ENCODE measurements at places on chromosomes 13 and 19. TPM values are rescaled to one million over a fixed set of nuclear protein-coding genes. Genes with fewer than 3 reads are reported as not detected.

Gene ASF1B
- 70.8 TPM for total RNA-seq

Gene TNFRSF19
- not detected for total RNA-seq

Gene EFNA2
- not detected for total RNA-seq

Gene NDUFB7
- 130 TPM for total RNA-seq

Gene OR7D2
- not detected for total RNA-seq

Gene PSG5
- not detected for total RNA-seq

Gene SYNE4
- 2.9 TPM for total RNA-seq

Gene SBSN
- total RNA-seq = 0.10 TPM

Gene FCGBP
- total RNA-seq = 3.6 TPM

DNA sequence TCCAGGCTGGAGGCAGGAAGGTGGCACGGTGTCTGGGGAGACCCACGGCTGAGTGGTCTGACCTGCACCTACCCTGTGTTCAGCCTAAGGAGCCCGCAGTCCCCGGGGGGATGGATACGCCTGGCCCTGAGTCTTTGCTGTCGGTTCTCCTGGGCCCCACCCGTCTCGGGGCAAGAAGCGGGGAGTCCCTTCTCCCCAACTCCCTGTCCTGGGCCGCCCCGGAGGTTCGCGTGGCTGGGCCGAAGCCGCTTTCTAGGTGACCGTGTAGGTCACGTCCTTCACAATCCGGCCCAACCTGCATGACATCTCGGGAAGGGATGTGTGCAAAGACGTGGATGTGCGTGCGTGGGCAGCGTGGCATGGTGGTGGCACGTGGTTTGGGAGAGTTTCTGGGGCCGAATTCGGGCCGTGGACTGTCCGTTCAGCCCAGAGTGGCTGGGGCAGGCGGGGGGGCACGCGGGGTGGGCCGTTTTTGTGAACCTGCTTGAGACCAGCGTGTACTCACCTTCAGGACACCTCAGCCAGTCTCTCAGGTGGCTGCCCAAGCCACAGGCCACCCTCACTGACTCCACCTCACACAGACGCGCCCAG is 103.3 kb downstream of the PTPRS start:
- no peak for DNase-seq

DNA sequence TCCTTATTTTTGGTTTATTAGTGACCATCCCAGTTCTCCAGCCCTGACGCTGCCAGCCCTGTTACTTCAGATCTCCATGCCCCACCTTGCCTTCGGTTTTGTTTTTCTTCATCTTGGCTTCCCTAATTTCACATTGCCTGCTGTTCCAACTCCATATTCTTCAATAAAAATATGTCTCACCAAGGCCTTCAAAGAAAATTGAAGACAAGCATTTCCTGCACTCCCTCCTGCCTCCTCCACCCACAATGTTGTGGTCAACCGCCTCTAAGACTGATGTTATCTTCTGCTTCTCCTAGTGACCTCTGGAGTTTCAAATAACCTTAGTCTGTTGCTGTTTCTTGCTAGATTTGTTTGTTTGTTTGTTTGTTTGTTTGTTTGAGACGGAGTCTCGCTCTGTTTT is 14.6 kb downstream of the PLD3 start:
- DNase-seq = no peak

DNA sequence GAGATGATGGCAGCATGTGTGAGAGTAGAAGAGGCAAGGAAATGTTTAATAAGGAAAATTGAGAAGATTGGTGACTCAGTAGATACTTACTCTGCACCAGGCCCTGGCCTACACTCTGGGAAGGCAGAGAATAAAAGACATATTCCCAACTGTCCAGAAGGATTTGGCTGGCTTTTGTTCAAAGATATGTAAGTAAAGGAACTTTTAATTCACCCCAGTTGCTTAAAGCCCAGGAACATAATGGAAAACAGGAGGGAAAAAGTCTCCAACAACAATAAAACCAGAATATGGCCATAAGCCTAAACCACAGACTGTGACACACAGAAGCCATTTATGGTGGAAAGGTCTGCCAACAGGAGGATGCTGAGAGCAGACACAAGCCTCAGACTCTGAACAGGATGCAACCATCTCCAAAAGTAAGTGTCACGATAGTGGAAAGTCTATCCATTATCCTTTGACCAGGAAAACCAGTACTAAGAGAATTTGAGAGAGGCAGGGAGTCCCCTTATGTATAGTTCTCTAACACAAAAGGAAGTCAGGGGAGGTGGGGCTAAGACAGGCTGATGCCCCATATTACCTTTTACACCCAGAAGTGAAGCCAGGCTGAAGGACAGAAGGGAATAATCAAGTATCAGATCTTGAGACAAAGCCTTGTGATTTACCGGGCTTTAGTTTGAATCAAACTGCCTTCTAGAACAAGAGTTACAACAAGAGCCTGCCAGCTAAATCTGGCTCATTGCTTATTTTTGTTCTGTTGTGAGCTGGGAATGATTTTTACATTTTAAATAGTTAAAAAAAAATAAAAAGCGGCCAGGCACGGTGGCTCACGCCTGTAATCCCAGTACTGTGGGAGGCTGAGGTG is 169.5 kb upstream of the STARD13 start:
- DNase-seq = no peak

DNA sequence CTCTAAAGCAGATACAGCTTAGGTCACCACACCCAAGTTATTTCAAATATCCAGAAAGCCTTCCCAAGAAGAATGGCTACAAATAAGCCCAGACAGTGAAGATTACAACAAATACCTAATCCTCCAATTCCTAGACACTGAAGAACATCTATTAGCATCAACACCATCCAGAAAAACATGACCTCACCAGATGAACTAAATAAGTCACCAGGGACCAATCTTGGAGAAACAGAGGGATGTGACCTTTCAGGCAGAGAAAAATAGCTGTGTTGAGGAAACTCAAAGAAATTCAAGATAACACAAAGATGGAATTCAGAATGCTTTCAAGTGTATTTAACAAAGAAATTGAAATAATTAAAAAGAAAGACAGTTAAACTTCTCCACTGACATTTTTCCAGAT is 15.0 kb upstream of the CLC start:
- DNase-seq = no peak

GRCh38 chr19:17245535-17245984 is at the start of gene NR2F6:
NR2F6 (minus strand) TSS chr19:17245919; CDS start chr19:17245220, 699 bp downstream.
- DNase-seq = no peak

DNA sequence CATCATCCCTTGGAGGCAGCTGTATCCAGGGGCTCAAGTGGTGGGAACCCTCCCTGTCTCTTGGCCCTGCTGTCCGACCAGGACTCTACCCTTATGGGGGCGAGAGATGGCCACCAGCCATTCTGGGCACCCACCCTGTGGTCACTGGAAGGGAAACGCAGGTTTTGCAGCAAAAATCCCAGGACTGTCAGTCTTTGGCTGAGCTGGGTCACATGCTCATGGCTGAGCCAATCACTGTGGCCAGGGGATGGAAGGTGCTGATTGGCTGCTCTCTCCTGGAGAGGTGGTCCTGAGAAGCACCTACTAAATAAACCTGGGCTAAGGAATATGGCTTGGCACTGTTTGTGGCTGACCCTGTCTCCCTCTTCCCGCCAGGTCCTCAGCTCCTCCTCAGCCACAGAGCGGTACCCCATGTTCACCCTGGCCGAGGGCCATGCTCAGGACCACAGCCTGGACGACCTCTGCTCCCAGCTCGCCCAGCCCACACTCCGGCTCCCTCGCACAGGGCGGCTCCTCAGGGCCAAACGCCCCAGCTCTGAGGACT is 8.9 kb downstream of the ATG4D start:
- peak; percentile 46 for DNase-seq

DNA sequence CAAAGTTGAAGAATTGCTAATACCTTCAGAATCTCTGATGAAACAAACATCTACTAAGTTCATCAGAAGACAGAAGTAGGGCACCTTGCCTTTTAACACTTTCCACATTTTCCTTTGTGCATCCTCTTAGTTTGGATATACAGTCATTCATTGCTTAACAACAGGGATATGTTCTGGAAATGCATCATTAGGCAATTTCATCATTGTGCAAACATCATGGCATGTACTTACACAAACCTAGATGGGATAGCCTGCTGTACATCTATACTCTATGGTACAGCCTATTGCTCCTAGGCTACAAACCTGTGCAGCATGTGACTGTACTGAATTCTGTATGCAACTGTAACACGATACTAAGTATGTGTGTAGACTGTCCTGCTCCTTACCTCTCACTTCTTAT is 169.8 kb downstream of the SUCLA2 start:
- DNase-seq = no peak

DNA sequence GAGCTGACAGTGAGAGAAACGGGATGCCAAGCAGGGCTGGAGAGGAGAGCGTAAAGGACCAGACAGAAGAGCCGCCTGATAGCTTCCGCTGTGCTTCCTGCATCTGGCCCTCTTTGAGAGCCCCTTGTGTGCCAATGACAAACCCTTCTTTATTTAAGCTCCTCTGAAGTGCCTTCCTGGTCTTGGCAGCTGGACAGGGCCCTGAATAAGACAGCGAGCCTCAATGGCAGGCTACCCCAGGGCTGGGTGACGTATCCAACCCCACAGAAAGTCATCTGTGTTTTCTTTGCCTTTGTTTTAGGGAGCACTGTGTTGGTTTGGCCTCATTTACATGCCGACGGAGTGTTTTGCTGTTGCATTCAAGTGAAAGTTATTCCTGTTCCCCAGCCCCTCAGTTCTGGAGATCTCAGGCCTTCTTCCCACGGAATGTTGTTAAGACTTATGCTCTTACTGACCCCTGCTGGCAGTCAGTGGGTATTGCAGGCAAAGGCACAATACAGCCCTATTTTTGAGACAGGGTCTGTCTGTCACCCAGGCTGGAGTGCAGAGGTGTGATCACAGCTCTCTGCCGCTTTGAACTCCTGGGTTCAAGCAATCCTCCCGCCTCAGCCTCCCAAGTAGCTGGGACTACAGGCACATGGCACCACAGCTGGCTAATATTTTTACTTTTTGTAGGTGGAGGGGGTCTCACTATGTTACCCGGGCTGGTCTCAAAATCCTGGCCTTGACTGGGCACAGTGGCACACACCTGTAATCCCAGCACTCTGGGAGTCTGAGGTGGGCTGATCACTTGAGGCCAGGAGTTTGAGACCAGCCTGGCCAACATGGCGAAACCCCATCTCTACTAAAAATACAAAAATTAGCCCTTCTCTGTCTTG is 16.8 kb downstream of the CCL25 start:
- DNase-seq = peak; percentile 35

GRCh38 chr13:109651854-109652253 is 134.5 kb downstream of the IRS2 start:
- no peak for DNase-seq

- no peak for DNase-seq
Observed at GRCh38 chr13:84543962-84544361, 661.7 kb upstream of the SLITRK1 start.

GRCh38 chr13:99250982-99251825 is 7.0 kb downstream of the GPR18 start:
- DNase-seq = no peak

DNA sequence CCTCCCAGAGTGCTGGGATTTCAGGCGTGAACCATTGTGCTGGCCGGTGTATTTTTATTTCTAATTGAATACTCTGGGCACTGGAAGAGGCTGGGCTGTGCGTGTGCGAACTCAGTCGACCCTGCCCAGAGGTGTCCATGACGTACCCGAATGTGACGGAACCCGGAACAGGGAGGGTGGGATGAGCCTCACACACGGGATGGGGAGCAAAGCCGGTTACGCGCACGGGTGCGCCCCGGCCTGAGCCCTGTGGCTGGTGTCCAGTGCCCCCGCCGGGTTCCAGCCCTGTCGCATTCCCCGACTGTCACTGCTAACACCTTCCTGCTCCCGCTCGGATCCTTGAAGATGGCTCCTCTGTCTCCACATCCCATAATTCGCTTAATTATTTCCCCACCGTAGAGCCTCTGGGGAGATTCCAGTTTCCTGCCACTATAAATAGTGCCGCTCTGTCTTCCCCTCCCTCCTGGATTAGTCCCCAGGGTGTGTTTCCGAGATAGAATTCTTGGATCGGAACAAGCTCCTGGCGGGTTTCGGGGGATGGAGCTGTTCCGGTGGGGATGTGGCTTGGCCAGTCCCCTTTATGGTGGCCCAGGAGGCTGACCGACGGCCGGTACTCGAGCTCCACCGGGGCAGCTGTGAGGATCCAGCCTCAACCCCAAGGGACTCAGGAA is 22.0 kb downstream of the SBNO2 start:
- no peak for DNase-seq

GRCh38 chr13:80382576-80382975 is 41.6 kb upstream of the SPRY2 start:
- DNase-seq = no peak

DNA sequence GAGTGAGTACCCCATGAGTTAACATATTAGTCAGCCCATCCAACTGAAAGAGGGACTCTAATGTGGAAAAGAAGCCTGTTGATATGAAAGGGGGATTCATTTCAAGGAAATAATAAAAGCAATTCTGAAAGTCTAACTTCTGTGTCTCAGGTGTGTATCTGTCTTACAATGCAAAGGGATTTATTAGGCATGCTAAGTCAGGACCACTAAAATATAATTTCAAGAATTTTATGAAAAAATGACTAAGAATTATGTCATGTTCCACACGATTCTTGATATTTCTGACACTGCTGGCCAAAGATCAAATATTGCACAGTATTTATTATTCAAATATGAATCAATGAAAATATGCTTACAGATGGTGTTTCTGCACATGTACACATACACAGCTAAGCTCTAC is 130.8 kb downstream of the KLF12 start:
- DNase-seq = no peak

DNA sequence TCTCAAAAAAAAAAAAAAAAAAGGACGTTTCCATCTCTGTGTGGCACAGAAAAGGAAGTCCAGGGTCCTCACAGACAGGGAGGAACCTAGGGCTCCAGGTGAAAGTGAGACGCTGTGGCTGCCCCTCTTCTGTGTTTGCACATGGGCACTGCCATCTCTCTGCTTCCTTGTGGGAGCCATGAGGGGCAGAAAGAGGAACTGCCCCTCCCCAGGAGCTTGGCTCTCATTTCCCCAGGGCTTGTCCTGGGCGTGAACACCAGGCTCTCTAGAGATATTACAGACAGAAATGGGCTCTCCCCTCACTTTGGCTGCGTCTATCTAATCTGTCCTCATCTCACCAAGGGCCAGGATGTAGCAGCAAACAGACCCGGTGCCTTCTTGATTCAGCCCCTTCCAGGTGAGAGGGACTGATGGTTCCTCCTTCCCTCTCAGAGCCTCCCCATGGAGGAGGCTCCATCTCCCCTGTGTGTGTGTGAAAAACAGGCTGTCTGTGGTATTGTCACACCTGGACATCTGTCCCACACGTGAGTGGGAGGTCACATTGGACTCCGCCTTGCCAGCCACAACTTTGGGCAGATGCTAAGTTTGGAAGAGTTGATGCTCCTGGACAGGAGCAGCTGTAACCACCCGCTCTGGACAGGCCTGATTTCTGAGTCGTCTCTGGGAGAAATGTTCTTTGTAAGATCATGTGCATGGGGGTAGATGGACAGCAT is 840 bp upstream of the LILRA4 start:
- DNase-seq = no peak

DNA sequence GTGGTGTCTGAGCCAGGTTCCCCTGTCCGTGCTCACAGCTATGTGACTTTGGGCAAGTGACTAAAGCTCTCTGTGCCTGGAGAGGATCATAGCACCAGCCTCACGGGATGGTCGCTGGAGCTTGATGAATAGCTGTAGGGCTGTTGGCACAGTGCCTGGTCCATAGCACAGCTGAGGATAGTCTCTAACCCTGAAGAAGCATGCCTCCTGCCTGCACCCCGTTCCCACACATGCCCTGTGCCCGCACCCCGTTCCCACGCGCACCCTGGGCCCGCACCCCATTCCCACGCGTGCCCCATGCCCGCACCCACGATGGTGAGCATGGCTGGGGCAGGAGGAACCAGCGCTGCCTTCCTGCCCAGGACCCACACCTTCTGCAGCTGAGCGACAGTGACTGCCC is 63.7 kb upstream of the F7 start:
- DNase-seq = no peak

- no peak for DNase-seq
Observed at GRCh38 chr13:77040835-77041234, 13.9 kb upstream of the FBXL3 start.
